Dermis microvascular lymphatic vessel endothelial cell (primary cell): ENCODE measurements at places on chromosomes 4 and X. TPM values are rescaled to one million over a fixed set of nuclear protein-coding genes. Genes with fewer than 3 reads are reported as not detected.

The STBD1 gene
- 0.89 and 1.9 TPM in 2 replicates for total RNA-seq

The FAM47A gene
- not detected in 2 replicates for total RNA-seq

The ADGRG4 gene
- total RNA-seq = under 0.01 TPM in 1 of 2 replicates, not detected in the other

The PROM1 gene
- under 0.01 TPM in 2 replicates for total RNA-seq

The CLCN5 gene
- total RNA-seq = 6.2 and 11.4 TPM in 2 replicates

The CXXC4 gene
- total RNA-seq = under 0.01 TPM in 1 of 2 replicates, not detected in the other

The SORBS2 gene
- 86.1 and 148 TPM in 2 replicates for total RNA-seq

The MAGEA8 gene
- total RNA-seq = not detected in 2 replicates
